T-helper 1 cell (primary cell): ENCODE measurements at places on chromosomes 6 and 20.

- DNase-seq, result no peak
Measured at GRCh38 chr20:63759377-63759901, 19.9 kb downstream of the SLC2A4RG start.

DNA sequence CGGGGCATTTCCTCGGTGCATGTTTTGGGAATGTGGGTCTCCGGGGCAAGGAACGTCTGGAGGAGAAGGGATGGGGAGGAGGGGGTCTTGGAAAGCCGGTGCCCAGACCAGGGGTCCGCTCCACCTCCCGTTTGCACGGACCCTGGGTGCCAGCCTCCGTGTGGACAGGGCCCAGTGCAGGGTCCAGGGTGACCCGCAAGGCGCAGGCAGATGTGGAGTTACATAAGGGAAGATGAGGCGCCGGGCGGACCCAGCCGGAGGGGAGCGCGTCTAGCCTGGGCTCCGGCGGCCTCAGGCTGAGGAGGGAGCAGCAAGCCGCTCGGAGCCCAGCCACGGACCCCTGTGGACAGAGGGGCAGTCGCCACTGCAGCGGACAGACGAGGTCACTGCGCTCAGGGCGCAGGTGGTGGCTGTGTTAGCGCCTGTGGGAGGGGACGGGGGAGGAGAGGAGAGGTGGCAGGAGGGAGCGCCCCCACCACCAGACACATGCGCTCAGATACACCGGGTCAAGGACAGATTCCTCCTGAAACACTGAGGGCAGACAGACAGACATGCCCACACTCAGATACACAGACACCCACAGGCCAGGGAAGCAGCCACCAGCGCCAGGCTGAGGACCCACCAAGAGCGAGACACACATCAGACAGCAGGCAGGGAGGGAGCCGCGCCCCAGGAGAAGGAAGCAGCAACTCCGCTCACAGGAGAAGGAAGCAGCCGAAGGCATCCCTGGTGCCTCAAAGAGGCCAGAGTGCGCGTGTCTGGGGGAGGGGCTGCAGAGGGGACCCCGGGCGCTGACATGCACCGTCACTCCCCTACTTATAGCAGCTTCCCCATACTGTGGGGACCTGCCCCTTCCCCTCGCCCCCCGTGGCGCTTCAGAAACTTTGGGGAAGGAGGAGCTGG is 839 bp upstream of the HRH3 start:
- no peak for DNase-seq

DNA sequence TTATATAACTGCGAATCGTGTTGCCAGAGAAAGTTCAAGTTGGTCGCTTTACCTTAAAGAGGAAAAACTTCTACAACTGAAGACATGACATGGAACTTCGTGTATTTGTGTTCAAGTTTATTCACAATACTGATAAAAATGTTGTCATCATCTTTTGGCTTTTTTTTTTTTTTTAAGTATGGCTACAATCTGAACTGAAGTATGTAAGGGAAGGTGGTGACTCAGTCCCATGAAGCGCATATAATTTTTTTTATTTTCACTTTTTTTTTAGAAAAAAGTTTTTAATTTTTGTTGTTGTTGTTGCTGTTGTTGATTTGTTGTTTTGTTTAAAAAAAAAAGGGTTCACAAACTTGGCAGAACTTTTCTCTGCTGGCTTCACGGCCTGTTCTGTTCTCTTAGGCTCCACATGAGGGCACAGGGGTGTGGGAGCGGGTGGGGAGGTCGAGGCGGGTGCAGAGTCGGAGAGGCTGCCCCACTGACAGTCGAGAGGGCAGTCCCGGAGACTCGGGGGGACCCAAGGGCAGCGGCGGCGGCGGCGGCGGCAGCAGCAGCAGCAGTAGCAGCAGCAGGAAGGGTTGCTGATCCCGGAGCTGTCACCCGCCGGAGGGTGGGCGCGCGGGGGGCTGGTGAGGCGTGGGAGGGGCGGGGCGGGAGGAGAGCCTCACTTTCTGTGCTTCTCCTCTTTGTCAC is 17.0 kb downstream of the TFAP2A start:
- DNase-seq, result no peak

GRCh38 chr6:16503241-16503775 is 258.0 kb downstream of the ATXN1 start:
- DNase-seq, result no peak

DNA sequence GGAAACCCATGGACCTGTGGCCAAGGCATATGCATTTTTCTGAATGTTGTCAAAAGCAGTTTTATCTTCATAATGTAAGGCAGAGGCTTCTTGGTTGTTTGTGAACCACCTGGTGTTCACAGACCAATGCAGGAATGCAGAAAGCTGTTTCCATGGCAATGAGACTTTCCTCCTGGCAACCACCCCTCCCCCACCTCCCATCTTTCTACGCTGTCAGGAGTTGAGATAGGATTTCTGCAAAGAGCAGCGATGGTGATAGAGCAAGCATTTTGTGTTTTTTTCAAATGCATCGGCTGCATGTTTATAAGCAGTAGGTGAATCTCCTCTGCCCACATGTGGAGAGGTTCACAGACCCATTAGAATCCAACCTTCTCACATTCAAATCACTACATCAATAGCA is 114.1 kb upstream of the SMLR1 start:
- DNase-seq, result no peak

- DNase-seq, result no peak
Measured at GRCh38 chr6:98560418-98560817, 274.0 kb upstream of the POU3F2 start.

GRCh38 chr6:57324538-57324937 is 7.1 kb downstream of the PRIM2 start:
- peak; percentile 10 for DNase-seq

GRCh38 chr20:39358052-39358451 is 395.9 kb downstream of the DHX35 start:
- DNase-seq, result no peak

DNA sequence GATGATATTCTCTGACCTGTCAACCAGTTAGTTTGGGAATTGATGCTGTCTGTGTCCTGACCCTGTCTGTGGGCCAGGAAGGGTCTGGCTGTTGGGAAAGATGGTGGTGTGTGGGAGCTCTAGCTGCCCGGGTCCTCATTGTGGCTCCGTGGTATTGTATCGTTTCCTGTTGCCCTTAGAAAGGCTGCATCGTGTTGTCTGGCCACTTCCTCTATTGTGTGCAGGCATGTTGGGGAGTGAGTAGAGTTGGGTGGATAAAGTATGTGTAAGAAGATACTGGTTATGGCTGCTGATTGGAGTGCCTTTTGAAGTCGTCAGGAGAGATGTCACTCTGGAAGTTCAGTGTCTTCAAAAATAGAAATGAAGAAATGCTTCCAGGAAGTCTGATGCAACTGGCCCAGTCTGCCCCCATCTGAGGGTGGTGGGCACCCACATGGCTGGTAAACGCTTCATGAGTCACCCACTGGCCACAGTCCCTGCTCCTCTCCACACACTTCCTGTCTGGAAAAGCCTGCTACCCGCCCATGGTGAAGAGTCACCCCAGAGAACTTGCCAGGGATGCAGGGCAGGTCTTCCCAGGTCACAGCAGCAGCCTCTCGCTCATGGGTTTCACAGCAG is 27.9 kb downstream of the PPARD start:
- no peak for DNase-seq
